Bladder microvascular endothelial cell (primary cell): ENCODE measurements at places on chromosomes 6 and 20. TPM values are rescaled to one million over a fixed set of nuclear protein-coding genes. Genes with fewer than 3 reads are reported as not detected.

Gene ITPR3
- 29.8 and 32.3 TPM in 2 replicates for total RNA-seq

Gene FRK
- total RNA-seq = under 0.01 and 0.06 TPM in 2 replicates

Gene TP53TG5
- total RNA-seq = not detected in 2 replicates

Gene CRYBG1
- total RNA-seq = 35.0 and 38.2 TPM in 2 replicates

Gene FKBP5
- total RNA-seq = 30.3 and 33.1 TPM in 2 replicates

Gene RBBP8NL
- not detected in 2 replicates for total RNA-seq

Gene BPIFB1
- total RNA-seq = not detected in 2 replicates

Gene TUBB2B
- 3.4 and 8.1 TPM in 2 replicates for total RNA-seq

Gene SAMD10
- 1.6 and 3.9 TPM in 2 replicates for total RNA-seq

Gene C2
- not detected in 2 replicates for total RNA-seq

Gene MICA
- 34.1 and 56.0 TPM in 2 replicates for total RNA-seq

Gene CCR6
- total RNA-seq = not detected in 2 replicates

Gene EYA4
- 0.25 TPM in 1 of 2 replicates, not detected in the other for total RNA-seq

Gene PBOV1
- total RNA-seq = not detected in 2 replicates

Gene PHACTR3
- total RNA-seq = 0.16 and 6.0 TPM in 2 replicates

Gene MTG2
- 9.4 and 17.1 TPM in 2 replicates for total RNA-seq

Gene ENPP5
- total RNA-seq = not detected in 2 replicates

Gene MEI4
- total RNA-seq = under 0.01 TPM in 1 of 2 replicates, not detected in the other

Gene TNFRSF6B
- total RNA-seq = 19.1 and 28.5 TPM in 2 replicates

Gene SDCBP2
- 2.6 and 6.0 TPM in 2 replicates for total RNA-seq

Gene LHFPL5
- not detected in 2 replicates for total RNA-seq

Gene B3GAT2
- total RNA-seq = not detected in 2 replicates

Gene PTPRA
- 19.8 and 29.6 TPM in 2 replicates for total RNA-seq

Gene DEFB124
- not detected in 2 replicates for total RNA-seq

Gene PAK5
- total RNA-seq = not detected in 2 replicates

Gene KCNB1
- total RNA-seq = under 0.01 TPM in 1 of 2 replicates, not detected in the other

Gene TEAD3
- total RNA-seq = under 0.01 and 0.31 TPM in 2 replicates

Gene ZC2HC1B
- not detected in 2 replicates for total RNA-seq

Gene TSHZ2
- 0.65 and 1.5 TPM in 2 replicates for total RNA-seq

Gene GJA10
- not detected in 2 replicates for total RNA-seq

Gene NMBR
- 0.16 TPM in 1 of 2 replicates, not detected in the other for total RNA-seq

Gene SAMHD1
- 39.1 and 57.1 TPM in 2 replicates for total RNA-seq

Gene RAET1L
- total RNA-seq = not detected in 2 replicates

Gene ADGRG6
- 37.1 and 43.6 TPM in 2 replicates for total RNA-seq
